ENCODE measurements at places on chromosomes 12 and 14.
A peak's percentile ranks its signal among the peaks of the same experiment; 100 is the strongest.

- no peak for DNase-seq
Observed at GRCh38 chr14:75090353-75090752, 20.9 kb downstream of the ZC2HC1C start.

- no peak for DNase-seq
Observed at GRCh38 chr14:70121521-70121920, 67.2 kb downstream of the SLC8A3 start.

DNA sequence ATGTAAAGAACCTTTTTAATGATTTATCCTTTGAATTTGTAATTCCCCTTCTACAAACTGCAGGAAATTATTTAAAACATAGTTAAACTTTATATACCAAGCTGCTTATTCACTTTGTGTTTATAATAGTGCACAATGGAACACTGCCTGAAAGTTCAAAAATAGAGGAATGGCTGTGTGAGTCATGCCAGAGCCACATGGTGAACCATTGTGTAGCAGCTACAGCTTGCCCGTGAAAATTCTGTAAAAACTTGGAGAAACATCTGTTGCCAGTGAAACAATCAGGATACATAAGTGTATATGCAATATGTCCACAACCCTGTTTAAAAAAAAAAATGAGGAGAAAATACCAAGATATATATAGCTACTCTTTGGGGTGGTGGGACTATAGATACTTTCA lies 59.5 kb downstream of the VEZT start:
- DNase-seq, result no peak

- DNase-seq, result no peak
Observed at GRCh38 chr14:74415115-74415437, 10.9 kb downstream of the SYNDIG1L start.

GRCh38 chr12:42855362-42855950 lies 265.9 kb upstream of the PRICKLE1 start:
- no peak for DNase-seq

DNA sequence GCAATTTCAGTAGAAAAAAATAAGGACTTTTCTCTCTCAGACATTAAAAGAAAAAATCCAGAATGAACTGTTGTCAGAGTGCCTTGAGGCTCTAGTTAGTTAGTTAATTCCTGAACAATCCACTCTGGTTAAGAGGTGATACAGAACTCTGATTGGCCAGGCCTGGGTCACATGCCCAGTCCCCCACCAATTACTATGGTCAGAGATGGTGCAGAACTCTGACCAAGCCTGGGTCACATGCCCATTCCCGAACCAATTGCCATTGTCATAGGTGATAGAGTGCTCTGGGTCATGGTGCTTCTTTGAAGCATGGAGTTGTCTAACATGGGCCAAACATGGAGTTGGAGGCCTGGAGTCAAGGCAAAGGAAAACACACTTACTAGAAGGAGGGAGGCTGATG lies 11.1 kb upstream of the MYO1H start:
- no peak for DNase-seq

- DNase-seq, result peak; percentile 5
Observed at GRCh38 chr12:96170328-96170727, 23.8 kb upstream of the ELK3 start.

DNA sequence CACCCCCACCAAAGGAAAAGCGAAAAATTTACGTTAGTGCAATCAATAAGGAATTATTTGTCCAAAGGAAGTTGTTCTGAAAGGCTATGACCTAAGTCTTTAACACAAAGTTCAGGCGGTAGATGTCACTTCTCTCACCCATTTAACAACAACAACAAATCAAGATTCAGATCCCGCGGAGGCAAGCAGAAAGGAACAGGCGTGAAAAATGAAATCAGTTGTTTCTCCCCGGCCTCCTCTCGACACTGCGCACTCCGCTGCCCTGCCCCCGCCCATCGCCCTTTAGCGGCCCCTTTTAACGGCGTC lies 1.4 kb downstream of the DENND5B start:
- no peak for DNase-seq

- no peak for DNase-seq
Observed at GRCh38 chr12:96093543-96094196, 58.3 kb upstream of the LTA4H start.

- no peak for DNase-seq
Observed at GRCh38 chr12:115146453-115146852, 462.5 kb upstream of the TBX3 start.

- DNase-seq, result no peak
Observed at GRCh38 chr14:59020382-59020781, 168.1 kb upstream of the DAAM1 start.

DNA sequence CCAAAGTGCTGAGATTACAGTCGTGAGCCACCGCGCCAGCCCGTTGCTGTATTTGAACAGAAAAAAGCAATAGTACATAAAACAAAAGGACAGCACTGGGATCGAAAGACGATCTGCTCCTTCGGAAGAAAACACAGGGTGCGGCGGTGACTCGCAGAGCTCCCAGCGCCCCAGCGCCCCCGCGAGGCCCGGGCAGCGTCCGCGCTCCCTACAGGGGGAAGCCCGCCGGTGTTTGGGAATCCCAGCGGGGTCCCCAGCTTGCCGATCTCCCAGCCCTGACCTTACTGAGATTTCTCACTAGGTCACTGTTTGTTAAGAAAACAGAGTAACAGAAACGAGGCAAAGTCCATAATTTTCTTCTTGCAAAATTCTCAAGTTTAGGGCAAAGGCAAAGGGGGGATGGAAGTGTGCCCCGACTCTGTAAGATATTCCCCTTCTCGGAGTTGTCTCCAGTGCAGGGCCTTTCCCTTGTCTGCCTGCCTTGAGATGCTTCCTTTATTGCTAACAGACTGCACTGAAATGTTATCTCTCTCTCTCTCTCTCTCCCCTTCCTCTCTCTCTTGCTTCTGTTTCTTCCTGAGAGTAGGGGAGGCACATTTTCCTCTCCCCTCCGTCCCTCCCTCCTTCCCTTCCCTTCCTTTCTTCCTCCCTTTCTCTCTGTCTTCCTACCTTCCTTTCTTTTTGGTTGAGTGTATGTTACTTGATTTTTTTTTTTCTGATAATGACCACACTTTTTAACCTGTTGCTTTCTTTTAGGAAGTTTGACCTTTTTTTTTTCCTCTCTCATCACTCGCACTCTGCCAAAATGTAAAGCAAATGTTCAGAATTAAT lies 91.9 kb downstream of the TMEM30B start:
- peak; percentile 19 for DNase-seq

GRCh38 chr12:126582231-126582630 lies 1517.0 kb downstream of the AACS start:
- DNase-seq, result no peak

- no peak for DNase-seq
Observed at GRCh38 chr14:68094752-68095151, 275.2 kb downstream of the RAD51B start.

GRCh38 chr12:16435875-16436554 lies 88.6 kb downstream of the MGST1 start:
- DNase-seq, result no peak

DNA sequence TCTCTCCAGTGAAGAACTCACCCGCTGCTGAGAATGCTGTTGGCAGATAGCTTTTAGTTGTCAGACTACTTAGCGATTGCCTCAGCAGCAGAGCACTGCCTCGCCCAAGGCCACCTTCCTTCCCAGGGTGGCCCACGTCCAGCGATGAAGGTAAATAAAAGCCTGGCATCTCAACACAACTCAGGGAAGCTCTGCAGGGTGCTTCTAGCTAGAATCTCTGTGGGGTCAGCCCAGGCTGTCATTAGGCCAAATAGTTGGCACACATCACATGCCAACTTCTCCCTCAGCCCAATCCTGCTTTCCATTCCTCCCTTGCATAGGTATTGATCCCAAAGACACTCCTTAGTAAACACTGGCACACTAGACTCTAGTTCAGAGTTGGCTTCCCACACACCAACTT lies 368.1 kb upstream of the TMTC1 start:
- no peak for DNase-seq

DNA sequence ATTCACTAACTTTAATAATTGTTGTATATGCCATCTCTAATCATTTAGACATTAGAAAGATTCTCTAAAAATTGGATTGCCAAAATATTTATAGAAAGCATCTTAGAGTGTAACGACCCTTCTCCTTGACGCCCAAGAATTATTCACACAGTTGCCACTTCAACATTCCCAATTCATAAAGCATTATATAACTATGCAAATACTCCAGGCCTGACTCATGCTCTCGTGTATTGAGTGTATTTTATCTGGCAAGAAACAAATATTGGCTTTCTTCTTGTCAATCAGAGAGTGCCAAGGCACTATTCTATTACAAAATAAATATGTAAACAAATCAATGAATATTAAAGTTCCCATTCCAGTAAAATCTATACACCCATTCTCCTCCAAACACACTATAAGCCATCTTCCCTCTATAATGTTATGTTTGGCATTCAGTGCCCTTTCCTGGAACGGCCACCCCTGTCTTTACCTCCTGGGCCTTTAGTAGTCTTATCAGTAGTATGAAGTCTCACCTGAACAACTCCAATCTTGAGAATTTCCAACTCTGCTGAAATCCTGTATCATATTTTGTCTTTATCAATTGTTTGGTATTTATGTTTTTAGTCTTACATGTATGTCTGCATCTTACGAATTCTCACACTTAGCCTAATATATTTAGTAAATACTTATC lies 182.6 kb downstream of the PIK3C2G start:
- DNase-seq, result no peak

DNA sequence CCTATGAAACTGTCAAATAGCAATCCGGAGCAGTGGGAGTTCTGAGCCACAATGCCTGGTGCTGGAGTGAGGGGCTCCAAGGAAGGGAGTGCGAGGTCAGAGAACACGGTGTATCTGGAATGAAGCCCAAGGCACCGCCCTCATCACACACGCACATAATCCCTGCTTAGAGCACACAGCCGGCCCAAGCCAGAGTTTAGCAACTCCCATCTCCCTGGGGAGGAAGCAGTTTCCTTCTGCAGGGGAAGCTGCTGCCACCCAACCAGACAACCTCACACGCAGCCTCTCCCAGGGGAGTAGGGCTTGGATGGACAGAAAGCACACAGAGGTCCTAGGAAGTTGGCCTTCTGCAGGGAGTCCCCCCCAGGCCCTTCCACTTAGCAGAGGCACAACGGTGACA lies 31.3 kb downstream of the ACTN1 start:
- DNase-seq, result no peak

GRCh38 chr12:31246470-31246850 lies 79.5 kb downstream of the SINHCAF start:
- DNase-seq, result no peak

- no peak for DNase-seq
Observed at GRCh38 chr12:1796515-1797010, 23.8 kb upstream of the LRTM2 start.

- no peak for DNase-seq
Observed at GRCh38 chr12:102052192-102053061, 9.4 kb downstream of the WASHC3 start.

GRCh38 chr12:40171501-40171900 lies 53.3 kb upstream of the LRRK2 start:
- DNase-seq, result no peak

DNA sequence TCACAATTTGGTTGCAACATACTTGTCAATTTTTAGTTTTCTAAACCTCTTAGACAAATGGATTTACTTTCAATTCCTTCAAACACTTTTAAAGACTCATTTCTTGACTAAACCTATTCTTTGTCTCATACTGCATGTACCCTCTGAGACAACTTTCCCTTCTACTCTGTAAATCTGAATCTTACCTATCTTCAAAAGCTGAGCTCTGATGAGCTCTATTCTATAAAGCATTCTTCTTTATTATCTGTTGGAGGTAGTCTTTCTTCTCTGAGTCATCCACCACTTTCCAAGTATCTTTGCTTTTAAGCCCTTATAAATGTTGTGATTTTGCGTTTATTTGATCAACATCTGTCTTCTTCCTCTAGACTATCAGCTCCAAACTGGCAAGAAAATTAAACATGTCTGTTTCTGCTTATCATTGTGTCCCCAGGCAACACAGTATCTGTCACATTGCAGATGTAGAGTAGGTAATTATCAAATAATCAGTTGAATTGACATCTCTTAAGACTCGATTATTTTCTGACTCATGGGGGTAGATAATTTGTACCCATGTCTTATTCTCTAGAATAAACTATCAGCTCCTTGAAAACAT lies 265.6 kb upstream of the FAR2 start:
- no peak for DNase-seq

DNA sequence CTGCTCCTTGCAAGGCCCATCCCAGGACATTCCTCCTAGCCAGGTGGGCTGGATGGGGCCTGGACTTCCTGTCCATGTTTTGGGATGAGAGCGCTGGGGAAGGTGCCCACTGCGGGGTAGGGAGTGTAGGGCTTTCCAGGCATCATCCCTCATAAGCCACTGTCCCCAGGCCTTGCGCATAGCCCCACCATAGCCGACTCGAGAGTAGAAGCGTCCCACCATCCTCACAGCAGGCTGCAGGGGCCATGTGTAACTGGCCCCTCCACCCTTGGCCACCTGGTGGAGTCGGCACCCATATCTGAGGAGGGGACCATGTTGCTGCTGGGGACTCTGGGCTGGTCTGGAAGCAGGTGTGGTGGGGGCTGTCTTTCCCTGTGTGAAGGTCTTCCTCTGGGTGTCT lies 30.5 kb downstream of the SH2B3 start:
- no peak for DNase-seq

DNA sequence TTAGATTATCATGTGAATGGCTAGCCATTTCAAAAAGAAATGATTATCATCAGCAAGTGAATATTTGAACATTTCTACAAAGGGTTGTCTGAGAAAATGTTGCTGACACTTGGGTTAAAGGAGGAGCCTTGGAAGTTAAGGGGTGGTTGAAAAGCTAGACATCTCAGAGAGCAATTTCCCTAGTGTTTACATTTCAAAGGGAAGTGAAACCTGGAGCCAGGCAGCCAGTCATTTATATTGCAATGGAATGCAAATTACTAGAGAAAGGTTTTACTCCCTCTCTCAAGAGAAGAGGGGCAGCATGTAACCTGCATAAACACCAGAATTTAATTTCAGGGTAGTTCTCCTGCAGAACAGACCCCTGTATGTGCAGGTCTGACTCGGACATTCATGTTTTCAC lies 279.0 kb downstream of the SLC16A7 start:
- DNase-seq, result no peak

- DNase-seq, result no peak
Observed at GRCh38 chr14:85122690-85123089, 407.3 kb upstream of the FLRT2 start.

GRCh38 chr12:107554941-107555340 lies 130.7 kb upstream of the PWP1 start:
- no peak for DNase-seq

GRCh38 chr14:38187528-38187927 lies 20.2 kb upstream of the SSTR1 start:
- DNase-seq, result no peak

DNA sequence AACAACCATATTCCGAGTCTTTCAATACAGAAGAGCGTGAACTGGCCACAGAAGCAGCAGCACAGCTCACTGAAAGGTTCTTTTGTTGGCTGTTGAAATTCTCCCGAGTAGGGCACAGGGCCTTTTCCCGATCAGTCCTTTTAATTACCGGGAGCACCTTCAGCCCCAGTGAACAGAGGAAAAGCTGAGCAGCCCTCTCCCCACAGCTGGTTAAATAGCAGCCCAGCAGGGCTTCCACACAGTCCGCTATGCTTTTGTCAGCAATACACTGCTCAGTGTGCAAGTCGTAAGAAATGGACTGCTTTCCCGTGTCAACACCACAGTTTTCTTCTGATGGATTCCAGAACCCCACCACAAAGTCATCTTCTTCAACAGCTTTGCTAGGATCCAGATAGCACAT lies 61.3 kb downstream of the DICER1 start:
- no peak for DNase-seq

- DNase-seq, result no peak
Observed at GRCh38 chr12:110641521-110641920, 27.6 kb downstream of the TCTN1 start.

Measured in amygdala (tissue), 56 donors.